WERI-Rb-1 (cell line): ENCODE measurements at places on chromosomes 16 and 17.
A peak's percentile ranks its signal among the peaks of the same experiment; 100 is the strongest.

DNA sequence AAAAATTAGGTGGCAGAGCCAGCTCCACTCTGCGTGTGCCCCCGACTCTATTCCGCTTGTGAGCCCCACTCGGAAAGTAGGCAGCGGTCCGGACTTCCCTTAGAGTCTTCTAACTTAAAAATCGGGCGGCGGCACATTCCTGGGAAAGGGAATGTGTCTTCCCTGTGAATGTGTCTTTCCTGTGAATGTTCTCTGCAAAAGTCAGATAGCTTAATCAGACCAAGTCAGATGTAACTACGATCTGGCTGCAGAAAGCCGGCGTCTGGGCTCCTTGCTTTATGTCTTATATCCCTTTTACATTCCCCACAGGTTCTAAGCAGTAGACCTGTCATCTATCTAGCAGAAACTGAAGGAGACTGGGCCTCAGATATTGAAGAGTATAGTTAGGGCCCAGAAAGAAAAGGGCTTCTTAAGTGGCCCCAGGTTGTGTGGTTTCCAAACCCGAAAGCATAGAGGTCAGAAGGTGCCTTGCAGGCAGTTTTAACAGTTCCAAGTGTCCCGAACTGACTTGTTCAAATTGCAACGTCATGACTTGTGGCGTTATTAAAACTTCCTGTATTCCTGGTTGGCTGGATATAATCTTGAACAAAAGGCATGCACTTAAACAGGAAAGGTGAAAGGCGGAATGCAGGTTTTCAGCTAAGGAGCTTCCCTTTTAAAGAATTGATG, 601 bp downstream of the PHKB start:
- DNase-seq = no peak

DNA sequence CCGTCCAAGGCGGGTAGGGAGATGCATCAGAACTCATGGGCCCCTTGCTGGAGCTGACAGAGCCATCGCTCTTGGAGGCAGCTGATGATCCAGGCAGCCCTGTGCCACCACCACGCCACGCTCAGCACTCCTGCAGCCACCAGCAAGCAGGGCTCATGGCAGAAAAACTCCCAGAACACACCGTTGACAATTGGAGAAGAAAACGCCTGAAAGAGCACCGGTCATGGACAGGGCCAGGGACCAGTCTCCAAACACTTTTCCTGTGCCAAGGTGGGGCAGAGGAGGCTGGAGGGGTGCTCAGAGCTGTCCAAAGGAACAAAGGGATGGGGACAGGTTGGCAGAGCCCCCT, 132.2 kb downstream of the FOXL1 start:
- DNase-seq = no peak

- DNase-seq = no peak
These were observed 57.3 kb upstream of the HNF1B start for GRCh38 chr17:37802061-37802595.

GRCh38 chr17:79557276-79558090, 53.4 kb downstream of the RBFOX3 start:
- no peak for DNase-seq

DNA sequence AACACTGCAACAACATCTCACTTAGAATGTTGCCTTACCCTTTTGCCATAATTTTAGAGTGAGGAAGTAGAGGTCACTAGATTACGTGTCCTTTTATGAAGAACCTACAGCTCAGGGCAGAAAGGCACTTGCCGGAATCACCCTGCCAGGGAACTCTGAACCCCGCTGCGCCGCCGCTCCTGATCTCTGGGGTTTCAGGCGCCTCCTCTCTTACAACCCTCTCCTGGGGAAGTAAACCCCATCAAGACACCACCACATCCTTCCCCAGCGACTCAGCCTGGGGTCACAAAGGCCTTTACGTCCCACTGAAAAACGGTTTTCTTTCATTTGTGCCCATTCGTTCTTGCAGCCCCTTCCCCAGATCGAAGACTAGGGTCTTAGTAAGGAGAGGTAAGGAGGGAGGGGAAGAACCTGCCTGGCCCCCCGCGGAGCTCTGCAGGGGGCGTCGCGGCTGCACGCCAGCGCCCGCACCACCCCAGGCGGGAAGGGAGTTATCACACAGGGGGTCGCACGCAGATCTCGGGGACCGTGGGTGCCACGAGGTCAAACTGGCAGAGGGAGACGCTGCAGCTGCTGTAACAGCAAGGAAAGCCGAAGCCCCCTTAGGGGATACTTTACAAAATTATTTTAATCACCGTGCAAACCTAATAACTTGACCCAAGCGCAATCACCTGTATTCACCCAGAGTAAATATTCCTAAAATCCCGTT, 1.0 kb upstream of the HLF start:
- no peak for DNase-seq

- no peak for DNase-seq
These were observed 48.2 kb downstream of the IL21R start for GRCh38 chr16:27450196-27450549.

- DNase-seq = peak; percentile 56
These were observed 154.2 kb downstream of the MRM1 start for GRCh38 chr17:36755586-36755985.

DNA sequence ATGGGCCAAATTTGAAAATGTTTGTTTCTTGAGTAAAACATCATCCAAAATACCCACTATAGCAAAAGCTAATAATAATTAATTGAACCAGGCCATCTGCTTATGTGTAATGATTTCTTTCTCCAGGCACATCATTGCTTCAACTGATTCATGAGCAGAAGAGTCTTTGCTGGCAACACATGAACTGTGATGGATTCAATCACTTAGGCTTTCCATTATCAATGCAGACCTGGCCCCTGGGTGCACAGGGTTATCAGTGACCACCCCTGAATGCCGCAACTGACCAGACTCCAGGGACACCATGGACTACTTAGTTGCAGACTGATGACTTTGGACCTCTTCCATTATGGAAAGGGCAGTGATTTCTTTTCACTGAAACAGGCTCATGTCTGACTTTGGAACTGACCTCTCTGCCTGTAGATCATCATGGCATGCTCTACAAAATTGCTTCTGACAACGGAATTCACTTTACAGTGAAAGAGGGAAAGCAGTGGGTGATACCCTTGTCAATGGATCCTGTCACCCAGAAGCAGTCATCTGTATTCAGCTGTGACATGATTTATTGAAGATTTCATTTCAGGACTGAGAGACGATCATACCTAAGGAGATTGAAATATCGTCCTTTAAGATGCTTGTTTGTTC, 448.8 kb downstream of the SLC39A11 start:
- DNase-seq = no peak

- no peak for DNase-seq
These were observed 16.8 kb upstream of the PABPN1L start for GRCh38 chr16:88883117-88883895.

- DNase-seq = no peak
These were observed 1.7 kb downstream of the RAD51D start for GRCh38 chr17:35117984-35118383.

DNA sequence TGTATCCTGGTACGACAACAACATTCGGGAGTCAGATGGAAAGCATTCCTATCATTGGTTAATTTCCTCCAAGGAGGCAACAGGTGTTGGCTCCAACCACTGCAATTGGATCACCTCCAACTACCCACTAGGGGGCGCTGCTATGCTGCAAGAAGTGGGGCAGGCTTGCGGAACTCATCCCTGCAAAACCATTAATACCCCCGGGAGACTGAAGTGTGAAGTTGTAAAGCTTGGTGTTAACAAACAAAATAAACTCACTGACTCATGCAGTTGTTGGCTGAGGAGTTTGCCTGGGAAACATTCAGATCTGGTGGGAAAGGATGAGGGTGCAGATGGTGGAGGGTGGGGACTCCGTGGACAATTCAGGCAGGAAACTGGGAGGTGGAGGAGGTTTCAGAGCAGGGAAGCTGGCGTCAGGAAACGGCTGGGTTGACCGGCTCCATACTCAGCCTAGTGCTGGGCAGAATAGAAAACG, 84.9 kb downstream of the HS3ST2 start:
- DNase-seq = peak; percentile 83

DNA sequence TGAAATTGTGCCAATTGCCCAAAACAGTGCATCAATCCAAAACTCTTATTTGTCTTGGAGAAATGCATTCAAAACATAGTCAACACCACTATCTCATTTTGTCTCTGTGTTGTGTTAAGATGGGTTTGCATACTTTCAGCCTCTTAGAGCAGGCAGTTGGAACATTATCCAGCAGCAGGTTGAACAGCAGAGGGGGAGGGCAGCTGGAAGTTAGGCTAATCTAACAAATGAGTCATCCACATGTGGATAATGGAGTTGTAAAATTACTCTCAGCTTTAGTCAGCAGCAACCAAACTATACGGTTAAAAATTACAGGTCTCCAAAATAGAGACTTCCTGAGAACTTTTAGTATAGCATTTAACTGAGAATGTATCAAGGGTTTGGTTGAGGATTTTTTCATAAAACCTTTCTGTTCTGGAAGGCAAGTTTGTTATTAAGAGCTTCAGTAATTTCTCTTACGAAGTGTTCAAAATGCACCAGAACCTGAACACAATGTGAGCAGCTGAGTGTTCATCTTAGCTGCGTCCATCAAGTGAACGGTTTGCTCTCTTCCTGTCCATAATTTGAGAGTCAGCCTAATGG, 46.3 kb downstream of the PRKCA start:
- peak; percentile 54 for DNase-seq

- DNase-seq = no peak
These were observed 15.5 kb upstream of the ACSF3 start for GRCh38 chr16:89078172-89078571.

DNA sequence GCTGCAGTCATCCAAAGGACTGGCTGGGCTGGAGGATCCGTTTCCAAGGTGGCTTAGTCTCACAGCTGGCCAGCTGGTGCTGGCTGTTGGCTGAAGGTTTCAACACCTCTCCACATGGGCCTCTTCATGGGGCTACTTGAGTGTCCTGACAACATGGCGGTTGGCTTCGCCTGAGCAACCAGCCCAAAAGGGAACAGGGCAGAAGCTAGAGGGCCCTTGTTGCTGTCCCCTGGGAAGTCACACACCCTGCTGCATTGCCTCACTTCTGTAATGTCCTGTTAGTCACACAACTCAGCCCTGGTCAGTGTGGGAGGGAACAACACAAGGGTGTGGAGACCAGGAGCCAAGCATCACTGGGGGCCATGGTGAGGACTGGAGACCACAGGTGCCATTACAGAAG, 36.6 kb downstream of the C16orf78 start:
- no peak for DNase-seq

- no peak for DNase-seq
These were observed 3.5 kb upstream of the WFDC1 start for GRCh38 chr16:84291226-84291625.

DNA sequence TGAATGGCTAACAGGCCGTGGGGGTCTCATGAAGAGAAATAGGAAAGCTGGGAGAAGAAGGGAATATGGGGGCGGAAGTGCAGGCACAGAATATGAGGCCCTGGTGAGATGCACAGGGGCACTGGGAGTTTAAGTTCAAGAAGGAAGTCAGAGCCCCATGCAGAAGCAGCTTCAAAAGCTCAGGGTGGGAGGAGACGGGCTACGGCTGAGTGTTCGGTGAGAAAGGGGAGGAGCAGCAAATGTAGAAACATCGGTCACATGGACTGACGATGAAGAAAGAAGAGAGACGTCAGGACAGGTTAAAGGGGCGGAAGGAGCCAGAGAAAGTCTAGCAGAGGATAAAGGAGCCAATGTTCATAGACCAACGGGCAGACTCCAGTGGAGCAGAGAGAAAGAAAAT, 204.5 kb upstream of the ZFHX3 start:
- DNase-seq = no peak

GRCh38 chr17:49861150-49861884, 13.4 kb upstream of the TAC4 start:
- DNase-seq = peak; percentile 74

DNA sequence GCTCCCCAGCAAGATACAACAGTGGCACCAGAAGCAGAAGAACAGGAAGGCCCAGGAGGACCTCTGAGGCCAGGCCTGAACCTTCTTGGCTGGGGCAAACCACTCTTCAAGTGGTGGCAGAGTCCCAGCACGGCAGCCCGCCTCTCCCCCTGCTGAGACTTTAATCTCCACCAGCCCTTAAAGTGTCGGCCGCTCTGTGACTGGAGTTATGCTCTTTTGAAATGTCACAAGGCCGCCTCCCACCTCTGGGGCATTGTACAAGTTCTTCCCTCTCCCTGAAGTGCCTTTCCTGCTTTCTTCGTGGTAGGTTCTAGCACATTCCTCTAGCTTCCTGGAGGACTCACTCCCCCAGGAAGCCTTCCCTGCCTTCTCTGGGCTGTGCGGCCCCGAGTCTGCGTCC, 11.9 kb downstream of the CES3 start:
- no peak for DNase-seq

DNA sequence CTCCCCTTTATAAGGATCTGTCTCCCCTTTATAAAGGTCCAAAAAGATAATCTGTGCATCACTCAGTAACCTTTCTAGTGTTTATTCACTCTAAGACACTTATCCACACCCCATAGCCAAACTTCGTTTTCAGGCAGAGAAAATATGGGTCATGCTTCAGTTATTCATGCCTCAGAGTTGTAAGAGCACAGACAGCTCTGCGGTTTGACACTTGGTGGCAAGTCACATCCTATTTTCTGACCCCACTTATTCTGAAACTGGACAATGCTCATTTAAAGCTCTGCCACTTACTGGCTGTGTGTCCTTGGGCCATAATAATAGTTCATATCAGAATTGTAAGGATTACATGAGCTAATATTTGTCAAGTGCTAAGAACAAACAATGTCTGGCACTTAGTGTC, 2.0 kb upstream of the KRTAP2-1 start:
- DNase-seq = no peak

- no peak for DNase-seq
These were observed 392.3 kb downstream of the SLC39A11 start for GRCh38 chr17:72700226-72700625.

GRCh38 chr17:48637323-48638260, 11.4 kb upstream of the HOXB9 start:
- DNase-seq = no peak
